ENCODE measurements at places on chromosomes 2 and 18.

GRCh38 chr2:214014551-214015220, 396.2 kb upstream of the VWC2L start:
- no peak for DNase-seq

- no peak for DNase-seq
These were observed 6.5 kb downstream of the NBAS start for GRCh38 chr2:15554525-15555218.

DNA sequence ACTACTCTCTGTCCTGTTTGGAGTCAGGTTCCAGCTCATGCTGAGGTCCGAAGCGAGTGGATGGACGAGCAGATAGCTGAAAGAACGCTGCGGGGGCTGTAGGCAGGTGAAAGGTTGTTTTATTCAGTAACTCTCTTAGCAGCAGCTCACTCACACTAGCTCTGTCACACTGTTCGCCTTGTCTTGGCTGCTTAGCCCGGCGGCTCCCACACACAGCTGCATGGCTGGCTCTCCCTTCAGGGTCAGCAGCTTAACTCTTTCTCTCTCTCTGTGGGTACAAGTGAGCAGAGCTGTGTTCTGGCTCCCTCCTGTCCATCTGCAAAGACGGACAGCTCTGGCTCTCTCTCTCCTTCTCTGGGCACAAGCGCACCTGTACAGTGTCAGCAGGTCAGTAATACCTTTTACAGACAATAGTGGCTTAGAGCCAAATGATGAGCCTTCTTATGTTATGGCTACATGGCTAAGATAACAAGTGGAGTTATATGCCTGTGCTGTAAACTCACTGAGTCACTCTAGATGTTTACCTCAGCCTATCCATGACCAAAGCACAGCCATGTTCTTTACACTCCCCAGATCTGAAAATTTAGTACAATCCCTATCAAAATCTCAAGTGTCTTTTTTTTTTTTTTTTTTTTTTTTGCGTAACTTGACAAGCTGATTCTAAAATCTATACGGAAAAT, 149.3 kb downstream of the GALNT1 start:
- DNase-seq: no peak

GRCh38 chr2:160836755-160837154, 323.5 kb upstream of the TANK start:
- no peak for DNase-seq

DNA sequence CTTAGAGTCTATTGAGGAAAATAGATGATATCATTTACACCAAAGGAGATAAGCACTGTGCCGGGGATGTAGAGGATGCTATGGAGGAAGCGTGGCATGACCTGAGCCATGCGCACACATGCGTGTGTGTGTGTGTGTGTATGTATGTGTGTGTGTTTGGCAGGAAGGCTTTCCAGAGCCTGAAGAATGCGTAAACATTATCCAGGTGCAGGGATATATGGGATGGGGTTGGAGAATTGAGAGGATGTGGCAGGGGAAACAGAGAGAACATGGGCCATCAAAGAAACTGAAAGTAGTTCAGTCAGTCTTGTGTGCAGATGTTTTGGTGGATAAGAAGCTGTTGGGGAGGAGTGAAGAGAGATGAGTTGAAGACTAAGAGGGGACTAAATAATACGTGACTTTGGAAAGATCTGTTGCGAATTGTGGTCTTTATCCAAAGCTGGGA, 9.3 kb upstream of the STAT1 start:
- DNase-seq: no peak

DNA sequence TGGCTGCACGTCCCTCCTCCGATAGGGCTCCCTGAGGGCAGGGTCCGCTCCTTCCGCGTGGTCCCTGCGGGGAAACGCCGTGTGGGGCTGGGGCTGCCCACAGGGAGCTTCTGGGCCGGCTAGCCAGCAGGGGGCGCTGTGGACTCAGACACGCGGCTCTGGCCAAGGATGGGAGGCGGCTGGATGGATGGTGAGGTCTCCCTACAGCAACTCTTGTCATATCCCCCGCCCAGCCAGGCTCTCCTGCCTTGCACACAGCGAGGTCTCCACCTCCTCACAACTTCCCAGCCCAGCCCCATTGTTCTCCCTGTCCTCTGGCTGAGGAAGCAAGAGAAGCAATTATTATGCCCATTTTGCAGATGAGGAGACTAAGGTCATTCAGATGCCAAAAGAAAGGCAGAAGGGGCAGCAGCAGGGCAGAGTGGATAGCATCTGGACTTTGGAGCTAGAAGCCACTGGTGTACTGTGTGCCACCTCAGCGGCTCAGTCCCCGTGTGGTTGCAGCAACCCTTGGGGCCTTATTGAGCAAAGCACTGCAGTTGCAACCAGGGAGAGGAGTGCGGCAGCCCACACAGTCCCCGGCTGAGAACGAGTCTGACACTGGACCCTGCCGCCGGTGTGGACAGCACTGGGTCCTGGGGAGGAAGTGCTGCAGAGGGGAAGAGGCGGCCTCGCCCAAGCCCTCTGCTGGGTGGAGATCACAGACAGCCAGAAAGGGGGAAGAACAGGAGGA, 99.0 kb downstream of the ZFP36L2 start:
- DNase-seq: peak; percentile 84
